ENCODE measurements at places on chromosomes 13 and 19.
A peak's percentile ranks its signal among the peaks of the same experiment; 100 is the strongest.

- no peak for DNase-seq
Observed at GRCh38 chr19:51743405-51743804, 8.3 kb downstream of the FPR1 start.

DNA sequence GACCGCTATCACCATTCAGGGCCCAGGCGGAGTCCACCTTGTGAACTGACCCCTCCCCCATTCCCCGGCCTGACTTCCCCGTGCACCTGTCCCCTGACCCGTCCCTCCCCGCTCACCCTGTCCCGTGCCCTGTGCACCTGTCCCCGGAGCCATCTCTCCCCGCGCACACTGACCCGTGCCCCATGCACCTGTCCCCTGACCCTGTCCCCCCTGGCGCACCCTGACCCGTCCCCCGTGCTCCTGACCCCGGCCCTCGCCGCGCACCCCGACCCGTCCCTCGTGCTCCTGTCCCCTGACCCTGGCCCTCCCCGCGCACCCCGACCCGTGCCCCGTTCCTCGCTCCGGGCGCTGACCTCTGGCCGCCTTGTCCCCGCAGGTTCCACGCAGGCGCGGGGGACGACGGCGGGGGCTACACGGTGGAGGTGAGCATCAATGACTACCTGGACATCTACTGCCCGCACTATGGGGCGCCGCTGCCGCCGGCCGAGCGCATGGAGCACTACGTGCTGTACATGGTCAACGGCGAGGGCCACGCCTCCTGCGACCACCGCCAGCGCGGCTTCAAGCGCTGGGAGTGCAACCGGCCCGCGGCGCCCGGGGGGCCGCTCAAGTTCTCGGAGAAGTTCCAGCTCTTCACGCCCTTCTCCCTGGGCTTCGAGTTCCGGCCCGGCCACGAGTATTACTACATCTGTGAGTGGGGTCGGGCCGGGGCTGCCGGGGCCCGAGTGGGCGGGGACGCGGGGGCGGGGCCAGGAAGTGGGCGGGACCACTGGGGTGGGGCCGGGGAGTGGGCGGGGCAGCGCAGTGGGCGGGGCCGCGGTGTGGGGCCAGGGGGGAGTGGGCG, 9.7 kb downstream of the EFNA2 start:
- DNase-seq, result no peak

DNA sequence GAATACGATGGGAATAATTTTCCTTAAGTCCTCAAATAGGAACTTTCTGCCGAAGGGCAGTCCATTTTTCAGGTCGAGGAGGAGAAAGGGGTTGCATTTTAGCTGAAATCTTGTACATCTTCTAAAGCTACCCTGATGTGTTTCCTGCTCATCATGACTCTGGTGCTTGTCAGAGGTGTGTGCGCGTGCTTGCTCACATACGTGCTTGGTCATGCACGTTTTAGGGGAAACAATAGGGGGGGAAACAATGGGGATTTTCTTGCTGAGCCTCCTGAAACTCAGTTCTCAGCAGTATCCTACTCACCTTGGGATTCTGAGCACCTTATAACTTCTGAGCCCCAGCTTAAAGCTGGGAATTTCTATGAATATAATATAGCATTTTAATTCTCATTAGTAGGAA, 44.7 kb downstream of the TM9SF2 start:
- no peak for DNase-seq

DNA sequence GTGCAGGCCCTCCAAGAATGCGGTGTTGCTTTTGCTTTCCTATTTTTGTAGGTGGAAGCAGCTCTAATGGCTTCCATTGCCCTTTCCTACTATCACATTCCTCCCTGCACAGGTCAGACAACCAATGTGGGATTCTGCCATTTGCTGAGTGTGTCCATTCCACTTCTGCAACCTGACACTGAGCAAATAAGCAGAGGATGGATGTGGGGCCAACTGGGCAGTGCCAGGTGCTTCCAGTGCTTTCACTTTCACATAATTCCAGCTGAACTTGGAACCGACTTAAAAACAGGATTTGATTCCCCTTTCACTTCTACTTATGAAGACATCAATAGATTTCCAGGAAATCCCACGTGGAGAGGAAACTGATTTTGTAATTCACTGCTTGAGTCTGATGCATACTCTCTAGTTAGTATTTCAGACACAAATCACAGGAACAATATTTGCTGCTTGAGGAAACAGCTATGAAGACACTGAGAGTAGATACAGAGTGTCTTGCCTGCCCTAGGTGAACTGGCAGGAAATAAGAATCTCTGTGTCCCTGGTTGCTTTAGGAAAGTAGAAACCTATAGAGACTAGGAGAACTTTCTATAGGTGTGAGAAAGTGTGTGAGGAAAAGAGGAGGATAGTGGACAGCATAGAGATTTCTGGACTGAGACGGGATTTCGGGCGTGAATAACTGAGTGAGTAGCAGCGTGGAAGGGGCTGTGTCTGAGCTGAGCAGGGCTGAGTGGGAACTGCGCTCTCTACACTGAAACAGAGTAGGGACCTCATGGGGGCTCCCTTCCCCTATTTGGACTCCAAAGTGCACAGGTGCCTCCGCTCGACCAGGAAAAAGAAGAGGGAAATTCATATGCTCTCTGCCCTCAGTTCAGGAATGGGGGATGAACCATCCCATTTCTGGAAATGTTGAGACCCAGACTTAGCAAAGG, 22.5 kb downstream of the LGALS16 start:
- peak; percentile 11 for DNase-seq

DNA sequence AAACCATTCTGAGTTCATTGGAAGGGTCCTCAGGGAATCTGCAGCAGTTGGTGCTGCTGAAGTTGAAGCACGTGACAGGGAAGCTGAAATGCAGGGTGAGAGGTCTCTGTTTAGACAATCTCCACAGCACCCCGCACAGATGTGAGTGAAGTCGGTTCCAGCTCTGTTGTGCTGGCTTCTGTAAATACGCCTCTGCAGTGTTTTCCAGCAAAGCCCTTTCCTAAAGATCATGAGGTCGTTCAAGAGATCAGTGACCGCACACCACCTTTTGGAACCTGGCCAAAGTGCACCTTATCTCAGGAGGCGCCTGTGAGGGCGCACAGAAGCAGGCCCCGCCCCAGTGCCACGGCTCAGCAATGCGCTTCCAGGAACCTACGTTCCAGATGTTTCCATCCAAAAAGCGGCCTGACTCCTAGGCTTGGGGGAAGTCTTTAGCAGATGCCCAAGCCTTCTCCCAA, 10.8 kb downstream of the CUL4A start:
- peak; percentile 42 for DNase-seq

DNA sequence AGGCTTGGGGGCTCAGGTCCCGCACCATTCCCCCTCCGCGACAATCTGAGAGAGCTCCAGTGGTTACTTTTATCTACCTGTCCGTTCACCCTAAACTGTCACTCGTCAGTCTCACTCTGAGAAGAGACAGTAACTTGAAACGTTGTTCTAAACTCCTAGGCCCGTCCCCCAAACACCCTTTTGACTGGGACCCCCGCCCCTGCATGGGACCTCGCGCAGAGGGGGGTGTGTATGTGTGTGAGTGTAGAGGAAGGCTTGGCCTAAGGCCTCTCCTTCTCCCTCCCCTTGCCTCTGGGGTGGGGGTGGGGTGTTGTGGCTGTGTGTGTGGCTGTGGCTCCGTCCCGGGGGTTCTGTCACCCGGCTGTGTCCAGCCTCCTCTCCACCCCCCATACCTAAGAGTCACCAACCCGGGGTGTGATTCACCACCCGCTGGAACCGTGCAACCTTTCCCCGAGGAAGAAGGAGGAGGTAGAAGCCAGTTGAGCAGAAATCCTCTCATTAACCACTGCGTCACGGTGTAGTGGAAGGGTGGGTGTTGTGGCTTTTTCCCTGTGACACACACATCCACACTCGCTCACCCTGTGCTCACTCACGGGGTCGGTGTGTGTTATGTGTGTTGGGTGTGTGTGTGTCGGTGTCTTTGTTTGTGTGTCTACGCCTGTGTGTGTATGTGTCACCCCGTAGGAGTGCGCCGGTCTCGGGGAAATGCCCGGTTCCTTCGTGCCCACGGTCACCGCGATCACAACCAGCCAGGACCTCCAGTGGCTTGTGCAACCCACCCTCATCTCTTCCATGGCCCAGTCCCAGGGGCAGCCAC, 2.4 kb downstream of the FOSB start:
- DNase-seq, result no peak

- DNase-seq, result no peak
Observed at GRCh38 chr19:15448778-15449619, 757 bp downstream of the WIZ start.

- no peak for DNase-seq
Observed at GRCh38 chr19:29062475-29063435, 150.2 kb downstream of the UQCRFS1 start.

- DNase-seq, result no peak
Observed at GRCh38 chr13:93339550-93339949, 112.9 kb downstream of the GPC6 start.

- no peak for DNase-seq
Observed at GRCh38 chr13:38755793-38756192, 68.9 kb downstream of the FREM2 start.

DNA sequence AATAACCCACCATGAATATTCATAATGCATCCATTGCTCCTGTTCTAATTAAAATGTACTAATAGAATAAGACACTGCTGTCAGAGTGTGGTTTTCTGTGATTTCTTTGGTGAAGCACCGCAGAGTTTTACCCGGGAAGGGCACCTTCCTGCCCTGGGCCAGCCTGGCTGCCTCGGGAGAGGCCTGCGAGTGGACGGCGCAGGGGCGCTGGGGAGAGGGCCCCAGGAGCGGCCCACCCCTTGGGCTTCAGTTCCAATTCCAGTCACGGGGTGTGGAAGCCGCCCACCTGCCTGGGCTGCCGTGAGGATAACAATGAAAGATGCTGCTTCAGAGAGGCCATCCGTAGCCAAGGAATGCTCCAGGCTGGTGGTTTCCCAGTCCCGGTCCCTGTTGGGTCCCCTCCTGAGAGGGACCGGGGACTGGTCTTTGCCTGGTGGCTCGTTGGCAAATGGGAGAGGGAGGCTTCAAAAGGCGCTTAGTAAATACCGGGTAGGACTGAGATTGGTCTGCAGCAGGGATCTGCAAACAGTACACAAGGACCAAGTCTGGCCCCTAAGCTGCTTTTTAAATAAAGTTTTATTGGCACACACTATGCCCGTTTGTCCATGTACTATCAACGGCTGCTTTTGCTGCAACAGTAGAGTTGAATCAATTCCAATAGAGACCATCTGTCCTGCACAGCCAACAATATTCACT, 18.0 kb downstream of the TCF3 start:
- DNase-seq, result no peak

GRCh38 chr13:48370815-48371214, 42.1 kb downstream of the LPAR6 start:
- no peak for DNase-seq

All from NCI-H510A (cell line).